ENCODE measurements at places on chromosomes 7 and 10.
A peak's percentile ranks its signal among the peaks of the same experiment; 100 is the strongest.

DNA sequence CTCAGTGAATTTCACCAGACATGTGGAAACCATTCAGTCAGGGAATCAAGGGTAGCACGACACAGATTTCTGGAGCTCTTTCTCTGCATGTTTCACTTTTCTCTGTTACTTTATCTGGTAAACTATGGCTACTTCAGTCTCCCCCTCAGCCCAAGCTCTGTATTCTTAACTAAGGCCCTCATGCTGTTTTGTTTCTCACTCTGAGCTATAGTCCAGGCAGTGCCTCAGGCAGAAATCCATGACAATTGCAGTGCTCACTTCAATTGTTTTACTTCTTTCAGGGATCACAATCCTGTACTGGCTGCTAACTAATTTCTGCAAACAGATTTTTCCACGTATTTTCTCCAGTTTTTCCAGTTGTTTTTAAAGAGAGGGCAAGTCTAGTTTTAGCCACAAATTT lies 1599.9 kb upstream of the LRRTM3 start:
- DNase-seq: no peak

DNA sequence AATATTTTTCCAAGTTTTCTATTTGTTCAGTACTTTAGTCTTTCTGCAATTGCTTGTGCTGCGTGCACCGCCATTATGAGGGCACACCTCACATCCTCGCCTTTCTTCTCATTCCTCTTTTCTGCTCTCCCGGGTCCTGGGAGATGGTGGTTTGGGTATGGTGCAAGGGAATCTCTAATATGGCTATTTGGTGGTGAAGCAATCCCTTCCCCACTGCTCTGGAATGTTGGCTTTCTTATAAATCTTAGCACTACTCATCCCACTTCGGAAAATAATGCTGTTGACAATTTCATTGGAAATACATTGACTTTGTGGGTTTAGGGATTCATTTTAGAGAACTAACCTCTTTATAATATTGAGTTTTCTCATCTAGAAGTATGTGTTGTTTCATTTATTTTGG lies 1.9 kb upstream of the GCK start:
- no peak for DNase-seq

- DNase-seq: no peak
These were observed 562.2 kb upstream of the FOXK1 start for GRCh38 chr7:4119848-4120247.

GRCh38 chr10:87545783-87546182 lies 41.1 kb downstream of the MINPP1 start:
- DNase-seq: no peak

DNA sequence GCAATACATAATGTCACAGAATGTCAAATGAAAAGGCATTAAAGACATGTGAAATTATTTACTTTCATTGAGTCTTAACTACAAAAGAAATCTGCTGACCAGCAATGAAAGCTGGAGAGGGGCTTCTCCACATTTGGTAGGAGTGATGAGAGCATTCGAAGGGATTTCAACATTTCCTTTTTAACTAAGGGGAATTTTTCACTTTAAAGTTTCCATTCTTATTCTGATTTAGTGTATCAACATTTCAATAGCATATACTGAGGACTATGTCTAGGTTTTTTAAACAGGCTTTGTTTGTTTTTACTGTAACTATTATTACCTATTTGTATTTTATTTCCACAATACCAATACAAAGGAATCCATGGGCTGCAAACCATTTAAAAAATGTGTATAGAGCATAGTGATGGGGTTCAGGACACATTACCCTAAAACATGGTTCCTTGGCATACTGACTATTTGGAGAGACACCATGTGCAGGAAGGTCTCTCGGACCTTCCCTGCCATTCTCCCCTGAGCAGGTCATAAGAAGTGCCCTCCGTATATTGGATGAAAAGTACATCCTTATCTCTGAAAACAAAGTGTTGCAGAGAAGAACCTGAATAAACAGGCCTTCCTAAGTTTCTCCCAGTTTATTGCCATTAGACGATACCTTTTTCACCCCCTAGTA lies 278.7 kb downstream of the DOCK4 start:
- no peak for DNase-seq

DNA sequence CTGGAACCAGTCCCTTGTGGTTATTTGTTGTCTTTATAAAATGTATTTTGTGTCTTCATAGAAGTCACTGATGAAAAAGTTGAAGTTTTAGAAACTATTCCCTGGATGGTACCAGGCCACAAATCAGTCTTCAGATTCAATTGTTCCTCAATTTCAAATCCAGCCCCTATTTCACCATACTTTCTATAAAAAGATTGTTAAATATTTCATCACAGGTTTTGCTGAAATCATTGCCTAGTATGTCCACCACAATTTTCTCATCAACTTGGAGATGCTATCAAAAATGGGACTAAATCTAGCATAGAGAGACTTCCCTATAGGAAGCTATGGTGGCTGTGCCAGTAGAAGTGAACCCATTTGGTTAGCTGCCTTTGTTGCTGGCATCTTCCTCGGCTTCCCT lies 118.5 kb downstream of the RAB18 start:
- DNase-seq: no peak

GRCh38 chr10:5514226-5514850 lies 10.4 kb upstream of the CALML3 start:
- DNase-seq: no peak

- no peak for DNase-seq
These were observed 107.9 kb upstream of the LRGUK start for GRCh38 chr7:134019251-134019650.

GRCh38 chr7:157409149-157409752 lies 72.4 kb downstream of the DNAJB6 start:
- peak; percentile 47 for DNase-seq

- peak; percentile 59 for DNase-seq
These were observed 962 bp downstream of the ZKSCAN1 start for GRCh38 chr7:100016215-100016901.

- DNase-seq: peak; percentile 97
These were observed 209.9 kb downstream of the ZNF365 start for GRCh38 chr10:62583876-62584615.

GRCh38 chr7:82469207-82469606 lies 25.6 kb upstream of the CACNA2D1 start:
- no peak for DNase-seq

DNA sequence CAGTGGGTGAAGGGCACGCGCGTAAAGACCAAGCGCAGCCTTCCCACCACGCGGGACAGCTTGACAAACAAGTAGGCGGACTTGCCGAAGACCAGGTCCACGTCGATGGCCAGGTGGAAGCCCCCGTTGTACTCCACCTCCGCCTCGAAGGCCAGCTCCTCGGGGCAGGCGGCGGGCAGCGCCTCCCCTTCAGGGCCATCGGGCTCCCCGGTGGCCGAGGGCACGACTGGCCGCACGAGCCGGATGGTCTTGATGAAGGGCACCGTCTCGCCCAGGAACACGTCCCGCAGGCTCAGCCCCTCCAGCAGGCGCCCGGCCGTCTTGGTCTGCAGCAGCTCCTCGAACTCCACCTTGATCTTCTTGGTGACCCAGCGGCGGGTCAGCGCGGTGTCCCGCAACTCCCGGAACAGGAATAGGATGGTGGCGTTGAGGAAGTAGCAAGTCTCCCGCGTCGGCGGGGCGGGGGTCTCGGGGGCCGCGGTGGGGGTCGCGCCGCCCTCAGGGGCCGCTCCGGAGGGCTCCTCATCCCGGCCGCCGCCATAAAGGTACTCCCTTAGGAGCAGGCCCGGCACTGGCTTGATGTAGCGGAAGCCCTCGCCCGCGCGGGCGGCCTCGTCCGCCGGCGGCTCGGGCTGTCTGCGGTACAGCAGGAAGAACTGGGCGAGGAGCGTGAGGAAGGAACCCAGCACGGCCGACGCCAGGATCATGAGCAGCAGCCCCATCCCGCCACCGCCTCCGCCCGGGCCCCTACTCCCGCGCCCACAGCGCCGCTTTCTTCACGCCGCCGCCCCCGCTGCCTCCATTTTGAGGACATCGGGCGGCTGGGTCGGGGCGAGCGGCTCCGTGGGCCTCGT lies 507 bp downstream of the PDZD8 start:
- DNase-seq: peak; percentile 49

DNA sequence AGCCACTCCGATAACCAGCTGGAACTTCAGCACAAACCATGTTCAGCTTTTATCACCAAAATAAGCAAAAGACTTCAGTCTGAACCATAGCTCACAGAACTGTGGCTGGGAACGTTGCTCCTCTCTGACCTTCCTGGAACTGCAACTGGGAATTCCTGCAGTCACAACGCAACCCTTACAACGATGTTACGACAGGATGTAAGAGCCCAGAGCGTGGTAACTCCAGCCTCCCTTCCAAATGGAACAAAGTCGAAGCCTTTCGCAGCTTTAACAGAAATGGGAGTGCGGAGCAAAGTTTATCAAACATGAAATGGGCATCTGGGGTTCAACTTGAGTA lies 162.6 kb downstream of the ADAM12 start:
- DNase-seq: no peak

DNA sequence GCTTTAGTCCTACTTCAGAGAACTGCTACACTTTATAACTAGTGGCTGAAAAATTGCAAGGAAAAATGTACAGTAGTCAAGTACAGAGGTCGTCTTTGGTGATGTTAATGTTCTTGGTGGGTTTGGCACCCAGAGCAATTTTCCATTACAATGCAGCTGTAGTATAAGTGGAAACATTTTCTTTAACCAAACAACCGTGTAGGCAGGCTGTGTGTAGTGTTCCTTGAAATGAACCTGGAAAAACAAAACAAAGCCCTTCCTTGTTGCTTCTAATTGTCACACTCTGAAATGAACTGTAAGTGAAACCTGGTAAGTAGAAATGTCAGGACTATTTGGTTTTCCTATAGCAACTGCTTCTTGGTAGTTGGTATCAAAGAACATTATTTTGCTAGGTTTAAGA lies 256.9 kb downstream of the MDFIC start:
- peak; percentile 83 for DNase-seq

DNA sequence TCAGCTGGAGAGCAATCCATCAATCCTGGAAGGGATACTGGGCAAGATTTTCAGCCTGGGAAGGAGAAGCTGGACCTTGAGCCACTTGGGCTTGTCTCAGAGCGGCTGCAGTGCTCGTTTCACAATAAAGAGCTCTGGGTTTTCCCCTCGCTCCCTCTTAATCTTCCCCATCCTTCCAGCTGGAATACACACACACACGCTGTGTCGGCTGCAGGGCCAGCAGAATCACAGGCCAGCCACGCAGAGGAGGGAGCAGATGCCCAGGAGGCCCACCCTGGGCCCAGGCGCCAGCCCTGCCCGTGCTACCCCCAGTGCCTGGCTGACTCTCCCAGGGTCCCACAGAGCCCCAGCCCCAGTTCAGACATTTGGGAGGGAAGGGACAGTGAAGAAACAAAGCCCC lies 255.1 kb downstream of the TNS3 start:
- peak; percentile 71 for DNase-seq

DNA sequence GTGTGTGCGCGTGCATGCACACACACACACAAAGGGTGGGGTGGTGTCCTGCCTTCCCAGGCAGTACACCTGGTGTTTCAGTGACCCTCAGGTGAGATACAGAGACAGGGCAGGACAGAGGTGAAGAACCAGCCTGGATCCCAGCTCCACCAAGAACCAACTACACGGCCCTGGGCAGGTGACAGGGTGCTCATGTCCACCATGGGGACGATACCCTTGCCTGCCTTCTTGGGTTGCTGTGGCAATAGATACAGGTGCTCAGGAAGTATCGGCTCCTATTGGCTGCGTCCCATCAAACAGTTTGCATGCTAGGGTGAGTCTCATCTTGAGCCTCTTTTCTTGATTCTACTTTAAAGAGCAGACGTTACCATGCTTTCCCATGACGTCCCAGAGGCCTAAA lies 33.7 kb upstream of the CXCL12 start:
- no peak for DNase-seq

DNA sequence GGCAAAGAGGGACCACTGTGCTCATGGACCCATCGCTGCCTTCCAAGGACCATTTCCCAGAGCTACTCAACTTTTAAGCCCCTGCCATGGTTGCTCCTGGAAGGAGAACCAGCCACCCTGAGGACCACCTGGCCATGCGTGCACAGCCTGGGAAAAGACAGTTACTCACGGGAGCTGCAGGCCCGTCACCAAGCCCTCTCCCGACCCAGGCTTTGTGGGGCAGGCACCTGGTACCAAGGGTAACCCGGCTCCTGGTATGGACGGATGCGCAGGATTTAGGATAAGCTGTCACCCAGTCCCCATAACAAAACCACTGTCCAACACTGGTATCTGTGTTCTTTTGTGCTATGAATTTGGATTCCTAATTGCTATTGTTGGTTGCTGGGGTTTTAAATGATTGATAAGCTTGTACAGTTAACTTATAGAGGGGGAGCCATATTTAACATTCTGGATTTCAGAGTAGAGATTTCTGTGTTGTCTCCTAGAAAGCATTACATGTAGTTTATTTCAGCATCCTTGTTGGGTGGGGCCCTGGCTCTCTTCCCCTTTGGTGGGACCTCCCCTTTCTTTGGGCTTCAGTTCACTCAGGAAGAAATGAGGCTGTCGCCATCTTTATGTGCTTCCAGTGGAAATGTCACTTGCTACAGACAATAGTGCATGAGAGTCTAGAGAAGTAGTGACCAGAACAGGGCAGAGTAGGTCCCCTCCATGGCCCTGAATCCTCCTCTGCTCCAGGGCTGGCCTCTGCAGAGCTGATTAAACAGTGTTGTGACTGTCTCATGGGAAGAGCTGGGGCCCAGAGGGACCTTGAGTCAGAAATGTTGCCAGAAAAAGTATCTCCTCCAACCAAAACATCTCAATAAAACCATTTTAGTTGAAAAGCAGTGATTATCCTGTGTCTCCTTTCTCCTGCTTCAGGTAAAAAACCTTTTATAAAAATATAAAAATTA lies 19.4 kb downstream of the LAT2 start:
- DNase-seq: no peak

DNA sequence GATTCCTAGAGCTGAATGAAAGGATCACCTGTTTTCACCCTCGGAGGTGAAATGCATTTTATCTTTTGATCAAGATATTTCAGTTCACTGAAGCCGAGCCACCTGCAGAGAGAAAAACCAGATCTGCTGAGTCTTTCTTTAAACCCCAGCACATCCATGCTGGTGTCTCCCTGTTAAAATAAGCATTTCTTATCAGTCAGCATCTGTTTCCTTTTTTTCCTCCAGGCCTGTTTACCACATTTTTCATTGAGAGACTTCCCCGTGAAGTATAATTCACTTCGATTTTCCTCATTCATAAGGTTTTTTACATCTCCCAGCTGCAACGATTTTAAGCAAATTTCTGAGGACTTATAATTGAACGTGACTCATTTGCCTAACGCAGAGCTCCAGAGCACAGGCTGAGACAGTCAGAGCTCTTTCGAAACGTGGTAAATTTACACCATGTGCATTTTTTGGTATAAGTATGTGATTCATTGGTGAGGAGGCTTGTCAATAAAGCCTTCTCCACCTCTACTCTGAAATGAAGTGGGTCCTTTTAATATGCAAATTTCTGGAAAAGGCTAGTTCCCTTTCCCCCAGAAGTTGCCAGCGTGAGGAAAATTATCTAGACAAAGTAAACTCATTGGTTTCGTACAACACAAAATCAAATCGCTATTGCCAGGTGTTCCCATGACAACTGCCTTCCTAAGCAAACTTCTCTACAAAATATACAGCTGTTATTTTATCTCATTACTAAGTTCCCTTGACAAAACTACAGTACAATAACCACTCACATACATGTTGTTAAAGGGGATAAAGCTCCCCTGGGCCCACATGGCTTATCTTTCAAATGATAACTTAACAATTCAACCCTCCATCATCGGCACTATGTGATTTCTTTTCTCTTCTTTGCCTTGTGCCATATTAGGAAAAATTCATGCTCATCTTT lies 374.8 kb upstream of the AKR1E2 start:
- peak; percentile 52 for DNase-seq

All from astrocyte of the hippocampus (primary cell).